ENCODE measurements at places on chromosomes 12 and 14.

- no peak for DNase-seq
Observed at GRCh38 chr12:120234643-120235368, 30.7 kb downstream of the PXN start.

DNA sequence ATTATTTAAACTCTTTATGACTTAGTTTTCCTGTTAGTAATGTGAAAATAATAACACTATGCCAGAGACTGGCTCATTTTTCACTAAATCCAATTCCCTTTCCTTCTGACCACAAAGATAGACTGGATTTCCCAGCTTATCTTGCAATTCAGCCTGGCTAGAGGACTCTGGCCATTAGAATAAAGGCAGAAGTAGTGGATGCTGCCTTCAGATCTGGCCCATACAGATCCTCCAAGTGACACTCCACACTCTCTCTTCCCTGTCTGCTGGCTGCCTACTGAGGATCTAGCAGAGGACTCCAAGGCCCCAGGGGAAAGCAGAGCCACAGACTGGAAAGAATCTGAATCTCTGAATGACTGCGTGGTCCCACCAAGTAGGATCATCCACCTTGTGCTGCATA is 188.8 kb upstream of the LMNTD1 start:
- DNase-seq = no peak

- DNase-seq = no peak
Observed at GRCh38 chr12:57472391-57472790, 7.3 kb downstream of the ARHGAP9 start.

GRCh38 chr14:74945852-74946658 is 9.3 kb downstream of the PGF start:
- DNase-seq = peak; percentile 74

DNA sequence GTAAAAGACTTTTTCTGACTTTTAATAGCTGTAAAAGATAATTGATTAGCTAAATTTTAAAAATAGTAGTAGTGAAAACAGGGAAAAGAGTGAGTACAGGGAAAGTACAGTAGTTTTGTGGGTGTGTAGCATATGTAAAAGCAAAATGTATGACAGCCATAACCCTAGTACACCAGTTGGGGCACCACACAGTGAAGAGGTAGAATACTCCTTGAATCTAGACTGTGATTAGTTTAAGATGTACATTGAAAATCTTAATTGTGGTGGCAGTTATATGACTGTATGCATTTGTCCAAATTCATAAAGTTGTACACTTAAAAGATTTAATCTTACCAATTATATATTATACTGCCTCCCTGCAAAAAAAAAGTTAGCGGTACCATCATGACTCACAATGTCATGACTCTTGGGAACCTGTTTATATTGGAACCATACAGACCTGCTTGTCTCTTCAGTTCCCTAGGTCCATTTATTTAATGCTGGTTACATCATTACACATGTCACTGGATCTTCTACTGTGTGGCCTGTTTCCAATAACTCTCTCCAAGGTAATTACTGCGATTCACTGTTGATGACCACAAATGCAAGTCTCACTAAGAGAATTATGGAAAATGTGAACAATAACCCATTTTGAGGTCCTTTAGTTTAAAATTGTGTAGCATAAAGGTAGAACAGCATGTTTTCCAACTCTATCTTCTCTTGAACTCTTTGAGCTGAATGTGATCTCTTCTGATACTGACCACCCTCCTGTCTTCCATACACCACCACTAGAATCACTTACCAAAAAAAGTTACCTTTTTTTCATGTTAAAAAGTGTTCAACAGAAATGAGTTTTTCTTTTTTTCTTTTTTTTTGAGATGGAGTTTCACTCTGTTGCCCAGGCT is 264.2 kb upstream of the AMIGO2 start:
- DNase-seq = no peak

GRCh38 chr14:63544591-63545299 is 1.6 kb upstream of the PPP2R5E start:
- no peak for DNase-seq

GRCh38 chr14:81465507-81466228 is 65.5 kb upstream of the STON2 start:
- DNase-seq = no peak

DNA sequence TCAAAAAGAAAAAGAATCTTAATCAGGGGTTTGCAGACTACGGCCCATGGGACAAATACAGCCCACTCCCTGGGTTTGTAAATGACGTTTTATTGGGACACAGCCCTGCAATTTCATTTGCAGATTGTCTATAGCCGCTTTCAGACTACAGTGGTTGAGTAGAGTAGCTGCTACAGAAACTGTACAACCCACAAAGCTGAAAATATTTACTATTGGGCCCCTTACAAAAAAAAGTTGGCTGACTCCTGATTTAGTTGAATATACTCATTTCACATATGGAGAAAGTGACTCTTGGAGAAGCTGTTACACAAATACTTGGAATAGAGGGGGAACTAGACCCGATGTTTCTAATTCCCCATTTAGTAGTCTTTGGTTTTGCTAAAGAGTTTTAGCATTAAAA is 162.5 kb upstream of the NOS1 start:
- DNase-seq = no peak

DNA sequence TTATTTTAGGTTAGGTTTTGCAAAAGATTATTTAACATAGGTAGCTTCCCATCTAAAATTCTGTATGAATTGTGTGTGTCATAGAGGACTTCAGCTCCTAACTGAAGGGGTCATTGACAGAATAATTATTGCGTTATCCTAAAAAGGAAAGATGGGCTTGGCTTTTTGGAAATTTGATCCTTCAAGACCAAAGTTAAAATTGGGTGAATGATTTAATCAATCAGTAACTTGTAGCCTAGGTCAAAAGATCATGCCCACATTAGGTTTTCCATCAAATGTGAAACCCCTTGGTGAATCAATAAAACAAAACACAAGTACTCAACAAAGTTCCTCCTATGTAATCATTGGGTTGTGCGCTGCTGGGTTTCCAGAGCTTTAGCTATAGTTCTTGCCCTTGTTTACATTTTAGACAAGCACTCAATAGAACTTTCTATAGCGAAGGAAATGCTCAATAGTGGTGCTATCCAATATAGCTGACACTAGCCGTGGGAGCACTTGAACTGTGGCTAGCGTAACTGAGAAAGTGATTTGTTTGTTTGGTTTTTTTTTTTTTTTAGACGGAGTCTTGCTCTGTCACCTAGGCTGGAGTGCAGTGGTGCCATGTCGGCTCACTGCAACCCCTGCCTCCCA is 37.6 kb upstream of the ARHGAP5 start:
- no peak for DNase-seq

DNA sequence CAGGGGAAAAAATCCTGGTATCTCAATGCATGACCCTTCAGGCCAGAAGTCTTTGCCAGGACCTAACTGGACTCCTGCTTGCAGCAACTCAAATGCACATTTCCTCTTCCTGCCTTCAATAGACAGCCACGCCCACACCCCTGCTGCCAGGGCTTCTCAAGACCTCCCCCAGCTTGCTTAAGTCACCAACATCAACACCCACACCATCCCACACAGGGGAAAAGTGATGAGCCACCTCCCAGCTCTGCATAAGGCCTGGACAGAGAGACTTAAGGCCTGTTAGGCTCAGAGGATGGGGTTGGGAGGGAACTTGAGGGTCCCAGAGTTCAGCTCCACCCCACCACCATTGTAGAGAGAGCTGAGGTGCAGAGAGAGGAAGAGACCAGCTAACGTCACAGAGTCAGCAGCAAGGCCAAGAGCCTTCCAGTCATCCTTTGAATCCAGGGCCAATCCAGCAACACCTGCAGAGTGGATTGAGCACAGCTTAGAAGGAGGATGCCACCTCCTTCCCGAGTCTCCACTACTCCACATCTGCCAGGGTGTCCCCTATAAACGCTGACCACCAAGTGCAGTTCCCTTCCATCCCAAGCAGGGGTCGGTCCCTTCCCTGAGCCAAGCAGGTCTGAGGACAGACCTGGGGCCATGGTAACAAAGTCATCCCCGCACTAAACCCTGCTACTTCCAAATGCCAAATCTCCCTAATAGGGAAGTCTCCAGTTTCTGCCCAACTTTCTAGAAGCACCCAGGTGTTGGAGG is 50.0 kb downstream of the KDM2B start:
- DNase-seq = peak; percentile 68

DNA sequence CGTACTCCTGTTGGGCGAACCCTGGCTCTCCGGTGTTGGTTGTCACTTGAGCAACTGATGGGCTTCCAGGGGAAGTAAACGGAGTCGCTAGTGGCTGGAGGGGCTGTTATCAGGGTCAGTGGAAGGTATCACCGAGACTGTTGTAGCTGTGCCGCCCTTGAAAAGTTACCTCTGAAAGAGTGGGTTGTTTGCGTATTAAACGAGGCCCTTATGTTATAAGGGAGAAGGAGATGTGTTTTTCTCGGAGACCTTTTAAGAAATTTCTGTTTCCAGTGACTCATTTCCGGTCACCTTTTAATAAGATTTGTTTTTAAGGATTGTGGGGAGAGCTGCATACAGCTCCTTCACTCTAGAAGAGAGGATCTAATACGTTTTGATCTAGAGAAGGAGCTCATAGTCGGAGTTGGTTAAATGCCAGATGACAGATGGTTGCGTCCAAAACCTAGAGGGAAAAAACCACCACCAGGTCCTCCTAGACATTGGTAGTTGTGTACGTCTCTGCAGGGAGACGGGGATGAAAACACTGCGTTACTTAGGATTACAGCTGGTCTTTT is 750 bp upstream of the DBX2 start:
- DNase-seq = no peak

DNA sequence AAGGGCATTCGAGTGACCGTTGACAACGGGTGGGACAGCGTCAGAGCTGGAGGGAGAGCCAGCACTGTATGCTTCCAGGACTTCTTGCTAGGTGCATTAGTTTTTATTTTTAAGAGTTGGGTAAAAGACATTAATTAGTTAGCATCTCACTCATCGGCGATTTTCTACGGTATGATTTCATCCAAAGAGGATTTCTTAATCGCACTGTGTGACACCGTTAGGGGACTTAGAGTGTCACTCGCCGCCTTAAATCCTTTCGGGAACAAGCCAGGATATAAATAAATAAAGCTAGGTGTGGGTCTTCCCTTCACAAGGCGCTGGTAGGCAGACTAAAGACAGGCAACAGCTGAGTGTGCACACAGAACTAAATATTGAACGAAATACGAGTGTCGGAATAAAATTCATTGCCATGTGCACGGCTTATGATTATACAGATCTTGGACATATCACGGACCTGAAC is 869 bp upstream of the NOVA1 start:
- no peak for DNase-seq

- DNase-seq = no peak
Observed at GRCh38 chr12:13603953-13604352, 377.4 kb downstream of the GRIN2B start.

DNA sequence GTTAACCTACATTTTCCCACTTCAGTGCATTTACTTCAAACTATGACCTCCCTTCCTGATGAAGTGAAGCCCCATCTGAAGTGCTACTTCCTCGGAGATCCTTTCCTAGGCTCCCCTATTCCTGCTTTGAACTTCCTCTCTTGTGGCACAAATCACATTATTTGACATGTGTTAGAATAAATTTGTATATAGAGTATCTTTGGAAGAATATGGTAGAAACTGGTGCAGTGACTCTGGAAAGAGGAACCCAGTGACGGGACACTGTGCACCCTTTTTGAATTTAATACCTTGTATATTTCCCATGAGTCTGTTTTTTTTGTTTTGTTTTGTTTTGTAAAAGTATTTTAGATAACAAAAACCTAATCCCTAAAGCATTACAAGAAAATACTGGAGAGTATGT is 66.4 kb upstream of the SRSF5 start:
- DNase-seq = no peak

DNA sequence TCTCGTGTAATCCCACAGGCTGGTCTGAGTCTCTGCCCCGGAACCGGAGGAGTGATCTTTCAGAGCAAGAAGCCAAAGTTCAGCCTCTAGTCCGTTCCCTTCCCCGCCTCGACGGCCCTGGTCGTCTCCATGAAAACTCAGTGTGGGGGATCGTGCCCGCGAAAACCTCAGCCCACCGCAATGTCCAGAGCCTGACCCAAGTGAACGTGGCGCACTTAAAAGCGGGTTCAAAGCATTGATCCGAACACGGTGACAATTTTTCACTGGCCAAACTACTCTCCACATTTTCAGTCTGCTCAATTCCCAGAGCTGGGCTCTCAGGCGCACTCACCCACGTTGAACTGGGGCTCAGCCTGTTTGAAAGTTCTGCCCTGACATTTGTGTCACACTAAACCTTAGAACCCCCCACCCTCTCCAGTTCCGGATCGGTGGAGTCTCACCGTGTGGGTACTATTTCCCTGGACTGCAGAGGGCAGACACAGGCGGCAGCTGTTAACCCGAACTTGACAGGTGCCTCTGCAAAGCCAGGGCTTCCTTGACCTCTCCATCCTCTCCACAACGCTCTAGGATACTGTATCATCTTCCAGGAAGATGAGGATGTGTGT is 886 bp upstream of the PRICKLE1 start:
- no peak for DNase-seq

DNA sequence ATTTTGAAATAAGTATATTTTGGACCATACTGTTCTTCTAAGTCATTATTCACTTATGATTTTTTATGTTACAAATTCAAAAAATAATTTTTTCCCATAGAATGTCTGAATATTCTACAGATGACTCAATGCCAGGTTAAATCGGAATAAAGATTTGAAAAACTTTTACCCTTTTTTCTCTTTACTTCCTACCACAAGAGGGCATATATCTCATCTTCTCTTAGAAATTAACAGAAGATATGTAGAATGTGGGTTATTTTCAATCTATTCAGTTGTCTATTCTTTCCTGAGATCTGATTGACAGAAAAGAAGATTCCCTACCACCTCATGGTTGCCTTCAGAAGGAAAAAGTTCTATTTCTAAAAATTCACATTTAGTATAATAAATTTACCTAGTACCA is 53.0 kb upstream of the KITLG start:
- no peak for DNase-seq

- no peak for DNase-seq
Observed at GRCh38 chr12:28611449-28611848, 421.2 kb downstream of the CCDC91 start.

- no peak for DNase-seq
Observed at GRCh38 chr12:18681818-18682217, 56.0 kb downstream of the PLCZ1 start.

DNA sequence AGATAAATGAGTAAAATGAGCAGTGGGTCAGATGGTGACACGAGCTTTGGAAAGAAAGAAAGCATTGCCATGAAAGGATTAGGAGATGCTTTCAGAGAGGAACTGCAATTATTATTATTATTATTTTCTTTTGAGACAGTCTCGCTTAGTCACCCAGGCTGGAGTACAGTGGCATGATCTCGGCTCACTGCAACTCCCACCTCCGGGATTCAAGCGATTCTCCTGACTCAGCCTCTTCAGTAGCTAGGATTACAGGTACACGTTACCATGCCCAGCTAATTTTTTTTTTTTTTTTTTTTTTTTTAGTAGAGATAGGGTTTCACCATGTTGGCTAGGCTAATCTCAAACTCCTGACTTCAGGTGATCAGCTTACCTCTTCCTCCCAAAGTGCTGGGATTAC is 77.4 kb downstream of the ST8SIA1 start:
- no peak for DNase-seq

- no peak for DNase-seq
Observed at GRCh38 chr14:23579739-23580138, 1.1 kb upstream of the JPH4 start.

- DNase-seq = no peak
Observed at GRCh38 chr14:104383996-104384775, 195.4 kb upstream of the C14orf180 start.

GRCh38 chr12:1463073-1463905 is 131.1 kb downstream of the FBXL14 start:
- no peak for DNase-seq

Data from DND-41 (cell line).